ENCODE measurements at places on chromosomes 2 and 18.

- no peak for DNase-seq
Measured at GRCh38 chr2:156329031-156329926, 3.2 kb downstream of the NR4A2 start.

DNA sequence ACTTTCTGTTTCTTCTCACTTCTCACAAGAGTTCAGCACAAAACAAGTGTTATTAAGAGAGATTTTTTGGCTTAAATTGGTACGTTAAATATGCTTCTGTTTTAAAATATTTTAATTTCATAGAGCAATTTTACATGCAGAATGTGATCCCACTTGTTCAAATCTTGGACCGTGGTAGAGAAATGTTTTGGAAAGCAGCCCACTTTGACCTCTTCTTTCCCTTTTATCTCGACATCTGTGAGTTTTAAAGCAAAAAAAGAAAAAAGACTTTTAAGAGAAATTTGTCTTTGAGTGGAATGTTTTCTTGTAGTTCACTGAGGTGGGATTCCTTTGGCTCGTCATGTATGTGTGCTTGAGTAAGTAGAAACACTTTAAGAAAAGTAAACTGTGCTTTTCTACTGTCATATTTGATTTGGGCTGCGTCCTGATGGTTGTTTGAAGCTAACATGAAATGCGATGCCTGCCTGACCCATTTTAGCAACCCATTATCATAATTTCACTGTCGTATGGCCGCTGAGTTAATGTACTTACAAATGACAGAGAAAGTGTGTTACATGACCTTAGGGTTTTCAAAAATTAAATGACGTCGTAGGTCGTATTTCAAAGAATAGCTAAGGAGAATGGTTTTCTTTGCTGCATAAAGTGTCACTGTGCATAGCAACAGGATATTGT, 54.5 kb downstream of the TSHZ1 start:
- no peak for DNase-seq

DNA sequence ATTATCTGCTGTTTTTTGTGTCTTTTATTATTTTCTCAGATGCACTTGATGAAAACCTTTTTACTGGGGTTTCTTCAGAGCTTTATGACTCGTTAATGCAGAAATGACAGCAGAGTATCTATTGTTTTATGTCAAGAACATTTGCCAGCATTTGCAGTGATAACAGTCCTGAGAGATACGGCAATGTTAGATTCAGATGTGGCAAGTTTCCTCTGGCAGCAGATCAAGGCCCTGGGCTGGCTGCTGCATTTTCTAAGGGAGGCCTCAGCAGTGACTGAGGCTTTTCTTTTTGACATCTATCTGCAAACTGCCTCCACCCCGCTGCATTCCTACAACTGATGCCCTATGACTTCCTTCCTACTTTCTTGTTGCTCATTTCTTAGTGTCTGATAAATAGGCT, 40.2 kb downstream of the EFEMP1 start:
- no peak for DNase-seq

DNA sequence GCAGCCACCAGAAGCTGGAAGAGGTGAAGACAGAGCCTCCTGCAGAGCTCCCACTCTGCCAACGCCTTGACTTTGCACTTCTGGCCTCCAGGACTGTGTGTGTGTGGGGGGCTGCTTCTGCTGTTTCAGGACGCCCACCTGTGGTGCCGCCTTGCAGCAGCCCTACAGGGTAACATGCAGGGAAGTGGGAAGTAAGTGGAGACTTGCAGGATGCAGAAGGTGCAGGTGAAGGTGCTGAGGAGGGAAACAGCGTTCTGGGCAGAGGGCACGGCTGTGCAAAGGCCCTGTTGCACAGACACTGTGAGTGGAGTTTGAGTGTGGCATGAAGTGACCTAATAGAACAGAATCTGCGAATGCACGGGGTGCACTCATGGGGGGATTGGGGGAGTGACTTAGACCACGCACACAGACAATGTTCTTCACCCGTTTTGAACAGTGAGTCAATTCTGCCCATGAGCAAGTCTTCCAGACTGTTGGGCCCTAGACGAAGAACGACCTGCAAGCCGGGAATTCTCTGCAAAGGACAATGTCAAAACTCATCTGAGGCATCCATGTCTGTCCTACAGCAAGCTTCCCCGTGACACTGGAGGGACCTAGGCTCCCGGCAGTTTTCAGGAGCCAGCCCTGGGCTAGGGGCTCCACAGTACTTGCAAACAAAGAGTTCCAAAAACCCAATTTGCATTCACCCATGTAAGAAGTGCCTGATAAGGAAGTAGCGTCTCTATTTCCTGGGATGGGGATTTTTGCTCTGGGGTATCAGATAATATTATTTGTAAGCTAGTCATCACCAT, 19.0 kb downstream of the MBP start:
- no peak for DNase-seq

DNA sequence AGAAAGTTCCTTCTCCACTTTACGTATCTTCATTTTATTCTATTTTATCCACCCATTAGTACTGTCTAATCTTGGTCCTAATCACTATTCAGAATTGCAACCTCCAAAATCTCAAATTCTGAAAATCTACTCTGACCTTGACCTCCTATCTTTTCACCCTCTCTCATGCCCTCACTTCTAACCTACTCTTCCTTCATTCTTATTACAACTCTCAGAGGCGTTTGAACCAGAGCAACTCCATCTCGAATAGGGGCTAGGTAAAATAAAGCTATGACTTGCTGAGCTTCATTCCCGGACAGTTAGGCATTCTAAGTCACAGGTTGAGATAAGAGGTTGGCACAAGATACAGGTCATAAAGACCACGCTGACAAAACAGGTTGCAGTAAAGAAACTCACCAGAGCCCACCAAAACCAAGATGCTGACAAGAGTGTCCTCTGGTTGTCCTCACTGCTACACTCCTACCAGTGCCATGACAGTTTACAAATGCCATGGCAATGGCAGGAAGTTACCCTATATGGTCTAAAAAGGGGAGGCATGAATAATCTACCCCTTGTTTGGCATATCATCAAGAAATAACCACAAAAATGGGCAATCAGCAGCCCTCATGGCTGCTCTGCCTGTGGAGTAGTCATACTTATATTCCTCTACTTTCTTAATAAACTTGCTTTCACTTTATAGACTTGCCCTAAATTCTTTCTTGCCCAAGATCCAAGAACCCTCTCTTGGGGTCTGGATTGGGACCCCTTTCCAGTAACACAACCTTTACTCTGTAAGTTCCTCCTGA, 11.4 kb downstream of the CCDC88A start:
- DNase-seq, result no peak

DNA sequence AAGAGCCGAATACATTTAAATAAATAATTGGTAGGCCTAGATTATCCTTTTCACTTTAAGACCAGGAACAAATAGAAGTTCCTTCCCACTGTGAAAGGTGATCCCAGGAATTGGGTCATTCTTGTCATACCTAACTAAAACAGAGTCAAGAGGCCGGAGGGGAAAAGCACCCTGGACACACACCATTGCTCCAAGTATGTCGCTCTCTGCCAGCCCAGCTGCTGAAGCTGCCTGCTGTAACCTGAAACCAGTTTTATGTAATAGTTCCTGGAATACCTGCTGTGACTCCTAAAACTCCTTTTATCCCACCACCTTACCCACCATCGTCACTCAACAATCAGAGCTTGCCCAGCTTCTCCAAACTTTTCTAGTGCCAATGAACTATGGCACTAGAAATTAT, 217.1 kb downstream of the PTPRM start:
- no peak for DNase-seq

- no peak for DNase-seq
Measured at GRCh38 chr2:241964133-241964532, 94.6 kb downstream of the RTP5 start.

DNA sequence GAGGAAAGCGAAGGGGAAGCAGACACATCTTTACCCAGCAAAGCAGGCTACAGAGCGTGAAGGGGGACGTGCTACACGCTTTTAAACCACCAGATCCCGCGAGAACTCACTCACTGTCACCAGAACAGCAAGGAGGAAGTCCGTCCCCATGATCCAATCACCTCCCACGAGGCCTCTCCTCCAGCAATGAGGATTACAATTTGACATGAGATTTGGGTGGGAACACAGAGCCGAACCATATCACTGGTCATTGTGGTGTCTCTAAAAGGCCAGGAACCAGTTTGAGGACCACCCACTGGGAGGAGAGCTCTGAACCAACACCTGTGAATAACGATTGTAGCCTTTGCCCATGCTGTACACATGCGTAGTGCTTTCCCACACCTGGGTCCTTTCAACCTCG, 116.6 kb upstream of the FAM136A start:
- DNase-seq, result no peak

DNA sequence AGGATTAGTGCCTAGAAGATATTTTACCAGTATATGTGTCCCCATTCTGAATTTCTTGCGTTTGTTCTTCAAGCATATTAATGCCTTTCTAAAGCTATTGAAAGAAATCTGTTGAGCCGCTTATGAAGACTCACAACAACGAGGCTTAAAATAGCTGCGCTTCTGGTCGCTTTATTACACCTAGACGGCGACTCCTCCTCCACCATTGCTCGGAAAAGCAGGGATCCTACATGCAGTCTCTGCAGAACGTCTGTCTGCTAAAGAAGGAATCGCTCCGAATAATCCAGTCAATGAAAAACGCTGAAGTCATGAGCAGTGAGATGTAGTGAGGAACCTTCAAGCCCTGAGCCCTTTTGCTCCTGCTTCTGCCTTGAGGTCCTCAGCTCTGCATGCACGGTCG, 94.8 kb upstream of the ZNF516 start:
- DNase-seq, result no peak

- DNase-seq, result peak; percentile 89
Measured at GRCh38 chr2:133171393-133172004, 396.8 kb downstream of the NCKAP5 start.

GRCh38 chr2:17912266-17912691, 33.8 kb downstream of the KCNS3 start:
- no peak for DNase-seq

- DNase-seq, result peak; percentile 88
Measured at GRCh38 chr2:25690058-25690457, 16.7 kb upstream of the DTNB start.

GRCh38 chr18:74996055-74996454, 212.9 kb downstream of the PTGR3 start:
- DNase-seq, result peak; percentile 44

DNA sequence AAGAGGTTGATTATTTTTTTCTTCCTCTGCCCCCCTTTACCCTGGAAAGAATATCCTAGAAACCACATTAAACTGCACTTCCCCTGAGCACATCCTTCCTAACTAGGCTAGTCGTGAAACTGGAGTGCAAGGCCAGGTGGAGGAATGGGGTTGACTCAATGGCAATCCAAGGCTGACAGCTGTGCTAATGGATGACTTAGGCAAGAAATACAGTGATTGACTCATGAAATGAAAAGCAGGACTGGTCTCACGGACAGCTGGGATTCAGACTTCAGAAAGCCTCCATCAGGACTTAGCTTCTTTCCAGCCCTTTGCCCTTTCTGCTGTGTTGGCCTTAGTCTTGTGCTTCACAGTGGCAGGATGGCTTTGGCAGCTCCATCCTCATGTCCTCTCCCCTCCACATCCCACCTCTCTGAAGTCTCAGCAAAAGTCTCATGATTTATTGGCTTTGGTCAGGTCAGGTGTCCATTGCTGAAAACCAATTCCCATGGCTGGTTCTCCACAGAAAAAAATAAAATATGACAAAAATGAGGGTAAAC, 33.8 kb downstream of the INSIG2 start:
- no peak for DNase-seq

- DNase-seq, result peak; percentile 73
Measured at GRCh38 chr2:222024932-222025880, 273.6 kb downstream of the PAX3 start.

DNA sequence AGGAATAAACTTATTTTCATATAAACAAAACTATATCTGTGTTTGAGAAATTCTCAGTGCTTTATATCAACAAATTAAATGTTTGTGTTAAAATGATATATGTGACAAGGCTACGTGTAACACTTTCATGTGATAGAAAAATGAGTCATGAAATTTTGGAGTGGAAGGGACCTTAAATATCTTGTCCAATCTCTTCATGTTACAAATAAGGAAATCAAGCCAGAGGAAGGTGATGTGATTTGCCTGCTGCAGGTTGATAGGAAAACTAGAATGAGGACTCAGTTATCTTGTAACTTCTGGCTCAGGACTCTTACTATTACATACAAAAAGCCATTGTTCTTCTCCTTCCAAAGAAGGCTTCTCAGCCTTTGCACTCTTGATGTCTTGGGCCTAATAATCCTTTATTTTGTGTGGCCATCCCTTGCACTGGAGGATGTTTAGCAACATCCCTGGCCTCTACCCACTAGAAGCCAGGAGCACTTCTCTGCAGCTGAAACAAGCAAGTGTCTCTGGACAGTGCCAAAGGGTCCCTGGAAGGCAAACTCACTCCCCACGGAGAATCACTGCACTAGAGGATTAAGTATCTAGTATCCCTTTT, 43.0 kb upstream of the NARS1 start:
- no peak for DNase-seq

GRCh38 chr18:20997371-20997770, 114.2 kb downstream of the ROCK1 start:
- no peak for DNase-seq

- DNase-seq, result peak; percentile 85
Measured at GRCh38 chr2:181715033-181715630, 34.8 kb upstream of the NEUROD1 start.

DNA sequence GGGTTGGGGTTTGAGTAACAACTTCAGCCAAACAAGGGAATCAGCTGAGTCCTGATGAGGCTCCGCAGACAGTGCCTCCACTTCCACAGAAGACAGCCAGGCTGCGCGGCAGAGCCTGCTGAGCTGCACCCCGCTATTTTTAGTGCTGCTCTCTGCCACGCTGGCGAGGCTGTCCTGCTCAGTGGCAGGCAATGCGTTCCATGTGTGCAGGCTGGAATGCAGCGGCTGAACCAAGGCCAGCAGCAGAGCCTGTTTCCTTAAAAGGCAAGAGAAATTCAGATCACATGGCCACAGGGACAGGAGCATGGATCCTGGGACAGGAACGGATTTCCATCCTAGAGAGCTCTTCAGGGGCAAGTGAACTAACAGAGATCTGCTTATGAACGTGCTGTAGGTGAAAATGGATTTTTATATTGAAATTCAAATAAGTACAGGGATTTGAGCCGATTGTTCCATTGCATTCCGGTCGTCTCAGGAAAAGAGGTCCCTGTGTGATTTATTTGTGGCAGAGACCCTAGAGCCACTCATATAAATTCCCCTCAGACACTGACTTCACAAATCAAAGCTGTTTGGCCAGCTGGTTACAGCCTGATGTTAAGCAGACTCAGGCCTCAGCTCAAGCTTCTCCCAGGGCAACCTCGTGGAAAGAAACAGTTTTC, 98.7 kb downstream of the COL6A3 start:
- peak; percentile 35 for DNase-seq

- no peak for DNase-seq
Measured at GRCh38 chr2:341017-341542, 53.2 kb upstream of the ALKAL2 start.

- peak; percentile 56 for DNase-seq
Measured at GRCh38 chr18:58966005-58966677, 101.5 kb downstream of the ZNF532 start.

GRCh38 chr2:24544456-24545115, 53.5 kb downstream of the NCOA1 start:
- no peak for DNase-seq

DNA sequence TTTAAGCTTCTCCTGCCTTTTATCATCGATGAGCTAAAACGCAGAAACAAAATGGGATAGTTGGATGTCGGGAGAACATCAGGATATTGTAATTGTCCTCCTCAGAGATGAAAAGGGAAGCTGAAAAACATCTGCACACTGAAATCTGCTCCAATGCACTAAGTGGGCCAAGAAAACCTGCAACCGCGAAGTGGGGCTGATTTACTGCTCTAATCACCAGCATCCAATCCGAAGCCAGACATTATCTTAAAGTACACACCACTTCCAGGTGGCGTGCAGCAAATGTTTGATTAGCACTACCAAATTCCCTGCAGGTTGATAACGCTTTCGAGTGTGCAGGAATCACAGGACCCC, 230.3 kb upstream of the SLC14A2 start:
- DNase-seq, result no peak

GRCh38 chr2:177275040-177275742, 10.7 kb upstream of the NFE2L2 start:
- no peak for DNase-seq
